Effector CD4-positive, alpha-beta T cell (primary cell): ENCODE measurements at places on chromosomes 12 and 14.

GRCh38 chr12:89783359-89784060 lies 74.9 kb upstream of the ATP2B1 start:
- DNase-seq = no peak

GRCh38 chr14:58274881-58275280 lies 23.5 kb upstream of the ARID4A start:
- DNase-seq = no peak

DNA sequence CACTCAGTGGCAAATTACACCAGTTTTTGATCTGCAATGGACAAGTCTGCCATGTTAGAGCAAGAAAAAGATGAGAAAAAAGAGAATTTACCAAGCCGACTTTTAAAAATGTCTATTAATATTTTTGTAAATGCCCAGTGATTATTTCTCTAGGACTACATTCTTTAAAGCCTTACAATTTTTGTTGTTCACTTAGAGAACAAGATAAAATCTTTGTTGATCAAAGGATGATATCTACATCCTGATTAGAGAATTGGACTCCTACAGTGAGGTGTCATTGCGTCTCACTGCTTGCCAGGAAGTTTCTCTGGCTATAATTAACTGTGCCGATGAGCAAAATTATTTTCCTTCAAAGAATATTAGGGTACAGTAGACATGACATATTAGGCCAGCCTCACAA lies 1.7 kb upstream of the CFAP54 start:
- DNase-seq = no peak

DNA sequence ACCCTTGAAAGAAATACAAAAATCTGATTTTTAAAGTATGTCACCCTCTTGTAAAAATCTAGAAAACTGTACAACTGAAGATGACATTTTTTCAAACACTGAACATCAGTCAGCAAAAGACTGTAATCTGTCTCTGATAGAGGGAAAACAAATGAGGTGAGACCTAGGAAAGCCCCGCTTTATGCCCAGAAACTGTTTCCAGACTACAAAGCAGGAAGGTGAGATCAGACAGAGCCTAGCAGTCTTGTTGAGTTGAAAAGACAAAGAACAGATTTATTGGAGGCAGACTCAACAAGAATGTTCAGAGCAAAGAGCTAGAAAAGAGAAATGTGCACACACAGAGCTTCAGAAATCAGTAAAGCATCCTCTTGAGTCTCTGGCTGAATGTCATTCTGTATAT lies 873.6 kb downstream of the LRFN5 start:
- DNase-seq = no peak

DNA sequence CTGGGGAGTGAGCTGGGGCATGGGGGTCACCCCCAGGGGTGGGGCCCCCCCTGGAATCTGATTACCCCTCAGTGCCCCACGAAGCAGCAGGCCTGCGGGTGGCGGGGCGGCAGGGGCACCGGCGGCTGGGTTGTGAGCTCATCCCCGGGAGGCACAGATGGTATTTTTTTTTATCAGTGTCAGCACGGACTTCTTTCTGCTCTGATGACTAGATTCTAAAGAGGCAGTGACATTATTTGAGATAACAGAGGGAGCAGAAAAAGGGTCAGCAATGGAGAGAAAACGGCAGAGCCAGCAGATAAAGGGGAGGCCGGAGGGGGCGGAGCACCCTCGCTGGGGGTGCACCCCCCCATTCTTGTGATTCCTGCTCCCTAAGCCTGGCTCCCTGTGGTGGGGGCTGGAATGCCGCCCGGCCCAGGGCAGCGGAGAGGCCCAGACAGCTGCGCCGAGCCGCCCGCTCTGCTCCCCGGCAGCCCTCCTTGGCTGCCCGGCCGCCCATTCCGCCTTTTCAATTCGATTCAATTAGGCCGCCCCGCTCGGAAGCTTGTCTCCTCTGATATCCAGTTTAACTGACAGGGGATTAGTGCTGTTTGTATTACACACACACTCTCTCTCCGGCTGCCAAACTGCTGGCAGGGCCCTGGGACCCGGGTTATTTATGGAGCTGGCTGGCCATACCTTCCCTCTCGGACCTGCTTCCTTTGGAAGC lies 32.9 kb downstream of the MVK start:
- no peak for DNase-seq

DNA sequence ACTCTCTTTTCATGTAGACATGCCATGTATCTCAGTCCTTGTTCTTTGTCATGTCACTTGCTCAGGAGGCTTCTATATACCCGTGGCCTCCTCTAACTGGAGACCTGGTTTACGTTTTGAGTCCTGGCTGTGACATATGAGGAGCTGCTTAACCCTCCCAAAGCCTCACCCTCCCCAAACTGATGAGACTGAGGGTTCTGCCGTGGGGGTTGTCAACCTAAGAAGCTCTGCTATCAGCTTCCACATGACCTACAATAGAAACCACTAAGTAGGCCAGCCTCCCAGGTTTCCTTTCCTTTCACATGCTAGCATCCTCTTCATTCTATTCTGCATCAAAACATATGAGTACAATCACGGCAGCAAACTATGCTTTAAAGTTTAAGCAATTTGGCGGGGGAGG lies 76.8 kb upstream of the WSCD2 start:
- DNase-seq = no peak

DNA sequence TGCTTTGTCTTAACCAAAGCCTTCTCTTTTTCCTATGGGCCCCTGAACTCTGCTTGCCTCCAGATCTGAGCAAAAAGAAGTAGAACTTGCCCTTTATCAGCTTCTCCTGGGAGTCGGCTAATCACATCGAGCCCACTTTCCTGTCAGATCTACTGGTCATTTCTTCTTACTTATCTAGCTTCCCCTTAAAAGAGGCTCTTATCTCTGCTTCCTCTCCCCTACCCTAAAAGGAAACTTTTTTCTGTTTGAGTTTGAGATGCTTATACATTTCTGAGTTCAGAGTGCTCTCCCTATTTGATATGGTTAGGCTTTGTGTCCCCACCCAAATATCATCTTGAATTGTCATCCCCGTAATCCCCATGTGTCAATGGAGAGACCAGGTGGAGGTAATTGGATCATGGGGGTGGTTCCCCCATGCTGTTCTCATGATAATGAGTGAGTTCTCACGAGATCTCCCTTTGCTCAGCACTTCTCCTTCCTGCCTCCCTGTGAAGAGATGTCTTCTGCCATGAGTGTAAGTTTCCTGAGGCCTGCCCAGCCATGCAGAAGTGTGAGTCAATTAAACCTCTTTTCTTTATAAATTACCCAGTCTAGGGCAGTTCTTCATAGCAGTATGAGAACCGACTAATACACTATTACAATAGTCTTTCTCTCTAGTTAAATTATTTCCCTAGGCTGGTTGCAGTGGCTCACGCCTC lies 114.7 kb upstream of the AMN1 start:
- no peak for DNase-seq

DNA sequence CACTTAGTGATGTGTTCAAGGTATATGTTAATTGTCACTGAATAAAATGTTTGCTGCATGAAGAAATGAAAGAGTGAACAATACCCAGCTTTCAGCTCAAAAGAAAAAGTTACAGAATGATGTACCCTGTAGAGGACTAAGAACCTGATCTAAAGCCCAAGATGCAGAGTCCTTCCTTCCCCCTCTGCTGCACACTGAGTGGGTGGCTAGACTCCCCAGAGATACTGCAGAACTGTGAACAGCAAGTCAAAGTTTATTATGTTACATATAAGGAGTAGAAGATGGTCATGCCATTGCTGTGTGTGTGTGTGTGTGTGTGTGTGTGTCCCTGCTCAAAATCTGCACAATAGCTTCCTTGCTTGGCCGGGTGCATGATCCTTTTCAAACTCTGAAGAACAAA lies 83.9 kb downstream of the RPAP3 start:
- DNase-seq = no peak

GRCh38 chr14:66918527-66918926 lies 270.7 kb upstream of the GARIN2 start:
- DNase-seq = no peak

DNA sequence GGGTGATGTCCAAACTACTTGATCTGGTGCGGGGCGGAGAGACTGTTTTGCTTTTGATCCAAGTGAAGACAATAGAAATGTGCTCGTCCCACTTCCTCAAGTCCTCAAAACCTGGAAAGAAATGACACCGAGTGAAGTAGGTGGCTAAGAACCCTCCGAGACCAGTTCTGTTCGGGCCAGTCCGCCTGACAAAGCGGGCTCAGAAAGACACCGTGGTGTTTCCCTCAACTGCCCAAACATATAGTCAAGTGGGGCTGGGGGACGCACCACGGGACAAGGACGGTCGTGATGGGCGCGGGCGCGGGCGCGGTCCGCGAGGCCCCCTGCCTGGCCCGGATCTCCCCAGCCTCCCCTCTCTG lies 1.6 kb downstream of the PHLDA1 start:
- DNase-seq = no peak

- no peak for DNase-seq
These were observed 53.8 kb downstream of the MIS18BP1 start for GRCh38 chr14:45199230-45199629.

- DNase-seq = no peak
These were observed 2.8 kb downstream of the ETFBKMT start for GRCh38 chr12:31662176-31662849.

DNA sequence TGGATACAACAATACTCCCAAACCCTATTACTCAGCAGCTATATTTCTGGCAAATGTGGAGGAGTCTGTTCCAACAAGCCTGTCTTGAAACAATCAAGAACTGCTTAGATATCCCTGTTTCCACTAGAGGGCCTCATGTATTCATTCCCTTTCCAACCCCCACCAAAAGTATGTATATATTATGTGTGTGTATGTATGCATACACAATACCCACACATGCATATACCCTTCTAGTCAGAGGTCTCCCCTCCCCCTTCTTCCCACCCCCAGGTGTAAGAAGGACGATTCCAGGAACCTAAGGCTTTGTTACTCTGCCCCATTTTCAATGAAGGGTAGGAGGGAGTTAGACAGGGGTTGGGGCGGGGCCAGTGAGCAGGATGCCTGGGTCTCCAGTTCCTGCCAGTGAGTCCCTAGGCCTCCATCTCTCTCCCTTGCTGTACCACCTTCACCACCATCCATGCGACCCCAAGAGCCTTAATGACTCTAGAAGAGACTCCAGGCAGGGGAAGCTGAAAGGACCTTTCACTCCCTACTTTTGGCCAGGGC lies at the start of gene DGKA:
DGKA (plus strand) TSS at position 392 of the 546 bp plus-strand sequence. CDS start 5,342 bp downstream, outside the sequence.
- DNase-seq = peak; percentile 56

DNA sequence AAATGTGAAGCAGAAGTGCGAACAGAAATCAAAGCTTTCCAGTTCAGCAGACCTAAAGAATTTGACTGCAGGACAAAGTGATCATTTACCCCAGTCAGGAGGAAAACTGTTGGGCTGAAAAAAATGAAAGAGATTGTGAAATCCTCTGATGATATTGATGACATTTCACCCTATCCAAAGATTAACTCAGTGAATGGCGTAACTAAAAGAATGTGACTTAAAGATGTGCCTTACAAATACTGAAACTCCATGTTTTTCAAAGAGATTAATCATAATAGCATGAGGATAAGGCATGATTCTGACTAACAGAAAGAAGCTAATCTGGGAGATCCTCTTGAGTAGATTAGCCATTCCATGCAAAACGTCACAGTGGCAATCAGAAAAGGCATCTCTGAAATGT lies 225.6 kb downstream of the DUSP6 start:
- no peak for DNase-seq

GRCh38 chr12:131129839-131130238 lies 176.1 kb downstream of the ADGRD1 start:
- no peak for DNase-seq

GRCh38 chr12:5078423-5078822 lies 34.7 kb downstream of the KCNA5 start:
- no peak for DNase-seq

- no peak for DNase-seq
These were observed 4.9 kb downstream of the NCKAP1L start for GRCh38 chr12:54502485-54502884.

DNA sequence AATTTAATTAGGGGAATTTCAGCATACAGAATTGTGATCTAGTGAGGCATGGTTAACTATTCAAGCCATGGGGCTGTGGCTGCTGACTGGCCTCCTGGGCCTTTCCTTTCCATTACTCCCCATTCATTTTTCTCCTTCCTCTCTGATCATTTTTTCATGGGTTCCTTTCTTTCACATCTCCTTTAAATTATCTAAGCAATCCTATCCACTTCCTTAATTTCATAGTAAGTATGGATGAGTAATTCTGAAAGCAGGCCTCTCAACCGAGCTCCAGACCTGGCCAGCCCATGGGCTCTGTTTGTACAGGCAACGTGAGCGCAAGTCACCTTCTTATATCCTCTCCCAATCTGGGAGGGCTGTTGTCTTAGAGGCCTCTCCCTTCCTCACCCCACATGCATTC lies 13.4 kb downstream of the CKAP4 start:
- no peak for DNase-seq

DNA sequence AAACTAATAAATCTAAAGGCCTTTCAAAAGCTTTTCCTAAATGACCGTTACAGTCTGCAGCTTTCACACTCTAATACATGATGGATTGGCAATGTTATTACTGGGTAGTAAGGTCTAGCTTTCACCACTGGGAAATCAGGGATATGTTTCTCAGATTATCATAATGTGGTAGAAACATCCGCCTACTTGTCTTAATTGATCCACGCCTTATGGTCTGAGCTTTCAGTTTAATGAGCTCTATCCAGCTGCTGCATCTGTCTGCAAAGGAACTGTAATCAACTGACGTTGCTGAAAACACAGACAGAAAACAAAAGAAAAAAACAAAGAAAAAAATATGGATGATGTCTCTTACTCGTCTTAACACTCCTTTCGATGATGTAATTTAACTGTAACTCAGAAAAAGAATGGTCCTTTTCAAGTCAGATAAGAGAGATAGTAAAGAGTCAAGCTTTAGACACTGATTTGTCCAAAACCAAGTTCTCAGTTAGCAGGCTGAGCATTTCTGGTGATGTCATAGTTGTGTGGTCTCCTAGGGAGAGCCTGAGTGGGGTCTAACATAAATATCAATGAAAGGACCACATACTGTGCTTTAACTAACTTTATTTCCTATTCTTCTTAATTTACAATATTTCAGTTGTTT lies 85.9 kb downstream of the C2CD5 start:
- DNase-seq = no peak

GRCh38 chr12:67637718-67638117 lies 10.8 kb upstream of the DYRK2 start:
- DNase-seq = no peak

- DNase-seq = no peak
These were observed 158.3 kb downstream of the SEC23A start for GRCh38 chr14:38944691-38945090.

- no peak for DNase-seq
These were observed 797.4 kb upstream of the FBXO33 start for GRCh38 chr14:40229676-40230075.

DNA sequence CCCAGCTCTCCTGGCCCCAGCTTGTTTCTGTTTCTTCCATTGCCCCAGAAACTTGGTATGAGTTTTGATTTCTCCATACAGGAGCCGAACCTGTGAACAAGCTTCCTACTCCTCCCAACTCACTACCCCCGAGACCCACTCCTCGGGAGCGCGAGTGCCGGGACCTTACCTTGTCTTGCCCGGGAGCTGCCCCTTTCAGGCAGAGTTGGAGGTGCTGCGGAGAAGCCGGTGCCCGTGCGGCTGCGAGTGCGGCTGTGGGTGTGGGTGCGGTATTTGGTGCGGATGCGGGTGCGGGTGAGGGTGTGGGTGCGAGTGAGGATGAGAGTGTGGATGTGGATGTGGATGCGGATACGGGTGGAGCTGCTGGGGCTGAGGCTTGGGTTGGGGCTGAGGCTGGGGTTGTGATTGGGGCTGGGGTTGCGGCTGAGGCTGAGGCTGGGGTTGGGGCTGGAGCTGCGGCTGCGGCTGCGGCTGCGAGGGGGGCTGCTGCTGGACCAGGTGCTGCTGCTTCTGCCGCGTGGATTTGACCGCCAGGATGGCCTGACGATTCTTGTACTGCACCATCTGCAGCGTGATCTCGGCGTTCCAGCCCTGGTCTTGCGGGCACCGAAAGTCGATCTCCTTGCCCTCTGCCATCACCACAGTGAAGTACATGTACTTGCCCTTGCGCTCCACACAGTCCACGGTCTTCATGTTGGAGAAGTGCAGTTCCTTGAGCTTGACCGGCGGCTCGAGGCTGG lies 1.1 kb downstream of the PHLDA1 start:
- peak; percentile 15 for DNase-seq
